COR-L47 (cell line): ENCODE measurements at places on chromosomes 2 and 18.

GRCh38 chr18:22064581-22064980, 104.8 kb upstream of the GATA6 start:
- DNase-seq = no peak

GRCh38 chr2:6011921-6012320, 319.7 kb downstream of the SOX11 start:
- DNase-seq = no peak

GRCh38 chr2:99481941-99482340, 7.9 kb downstream of the REV1 start:
- DNase-seq = no peak

DNA sequence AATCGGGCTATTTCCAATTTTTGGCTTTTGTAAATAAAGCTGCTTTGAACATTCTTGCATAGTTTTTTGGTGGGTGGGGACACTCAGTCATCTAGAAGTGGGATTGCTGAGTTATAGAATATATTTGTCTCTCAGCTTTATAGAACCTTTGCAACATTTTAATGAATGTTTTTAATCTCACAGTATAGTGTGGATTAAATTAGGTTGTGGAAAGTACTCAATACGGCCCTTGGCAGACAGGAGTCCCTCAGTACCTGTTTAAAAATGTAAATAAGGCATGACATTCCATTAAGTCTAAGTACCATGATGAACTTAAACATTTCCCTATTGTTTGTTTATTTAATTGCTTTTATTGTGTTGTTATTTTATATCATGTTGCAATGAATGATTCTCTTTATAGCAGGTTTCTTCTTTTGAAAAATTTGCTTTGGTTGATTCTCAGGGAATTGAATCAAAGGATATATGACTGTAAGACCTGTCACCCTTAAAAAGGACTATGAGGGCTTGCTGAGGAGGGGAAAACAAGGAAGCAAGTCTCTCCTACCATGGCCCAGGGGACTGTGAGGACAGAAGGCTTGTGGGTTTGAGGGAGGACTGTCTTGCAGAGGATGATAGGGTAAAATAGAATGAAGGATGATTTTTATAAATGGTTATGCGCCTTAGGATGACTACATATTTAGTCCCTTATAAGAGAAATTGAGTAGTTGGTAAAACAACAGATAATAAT, 165.1 kb downstream of the RPIA start:
- no peak for DNase-seq

GRCh38 chr18:31398191-31398590, 21.6 kb downstream of the DSG4 start:
- no peak for DNase-seq

- DNase-seq = no peak
Observed at GRCh38 chr2:32523686-32524085, 104.2 kb upstream of the TTC27 start.
